ENCODE measurements at places on chromosomes 16 and 17.

DNA sequence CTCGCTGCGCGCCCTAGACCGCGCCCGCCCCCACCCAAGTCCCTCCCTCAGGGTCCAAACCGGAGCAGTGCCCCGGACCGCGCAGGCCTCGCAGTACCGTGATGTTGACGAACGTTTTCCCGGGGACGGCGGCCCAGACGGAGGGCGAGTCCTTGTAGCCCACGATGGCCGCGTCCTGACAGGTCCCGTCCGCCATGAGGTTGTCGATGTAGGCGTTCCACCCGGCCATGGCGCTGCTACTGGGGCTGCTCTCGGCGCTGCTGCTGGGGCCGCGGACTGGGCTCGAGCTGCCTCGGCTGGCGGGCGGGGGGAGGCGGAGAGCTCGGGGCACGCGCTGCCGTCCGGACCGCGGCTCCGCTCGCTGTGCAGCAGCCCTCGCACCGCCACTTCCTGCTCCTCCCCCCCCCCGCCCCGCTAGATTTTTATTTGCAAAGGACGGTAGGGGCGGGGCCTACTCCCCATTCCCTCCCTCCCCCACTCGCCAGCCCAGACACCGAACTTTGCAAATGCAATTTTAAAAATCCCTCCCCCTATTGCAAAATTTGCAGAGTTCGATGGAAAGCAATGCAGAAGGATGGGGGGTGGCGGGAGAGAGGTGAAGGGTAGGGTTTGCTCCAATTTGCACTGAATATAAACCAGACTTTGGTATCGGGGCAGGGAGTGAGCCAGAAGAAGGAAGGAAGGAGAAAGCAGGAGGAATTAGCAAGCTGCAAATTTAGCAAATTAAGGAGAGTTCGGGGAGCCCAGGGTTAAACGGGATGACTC is at the start of gene PFN1:
Gene PFN1 (minus strand): TSS at position 365 of the 765 bp plus-strand sequence. CDS start 136 bp downstream, at position 229.
- peak; percentile 90 for DNase-seq

GRCh38 chr17:76927577-76927976 is 59.4 kb downstream of the MGAT5B start:
- no peak for DNase-seq

GRCh38 chr17:79651266-79651665 is 40.4 kb upstream of the RBFOX3 start:
- no peak for DNase-seq

DNA sequence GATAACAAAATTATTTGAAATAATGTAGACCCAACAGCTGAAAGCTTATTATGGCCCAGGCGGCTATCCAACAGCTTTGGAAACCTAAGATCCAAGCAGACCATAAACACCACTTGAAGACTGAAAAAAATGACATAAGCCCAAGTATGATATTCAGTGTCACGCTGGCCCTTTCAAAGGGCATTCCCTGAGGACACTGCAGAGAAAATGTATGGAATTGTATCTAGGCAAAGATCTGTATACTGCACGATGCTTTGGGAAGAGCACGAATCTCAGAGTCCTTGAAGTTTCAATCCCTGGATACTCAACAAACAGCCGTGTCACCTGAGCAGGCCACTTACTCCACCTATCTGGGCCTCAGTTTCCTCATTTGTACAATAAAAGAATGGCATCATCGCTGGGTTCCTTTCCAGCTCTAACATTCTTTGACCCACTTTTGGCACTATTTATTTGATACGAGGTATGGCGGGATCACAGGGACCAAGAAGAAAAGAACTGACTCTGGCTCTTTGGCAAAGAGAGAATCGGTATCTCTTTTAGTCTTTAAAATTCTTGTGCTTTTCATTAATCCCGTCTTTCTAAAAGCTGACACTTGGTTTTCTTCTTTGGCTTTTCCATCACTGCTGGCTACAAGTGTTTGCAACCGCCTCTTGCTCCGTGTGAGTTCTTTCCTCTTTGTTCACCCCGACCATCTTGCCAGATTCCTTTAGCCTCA is 1.2 kb downstream of the STAT5B start:
- DNase-seq: no peak

DNA sequence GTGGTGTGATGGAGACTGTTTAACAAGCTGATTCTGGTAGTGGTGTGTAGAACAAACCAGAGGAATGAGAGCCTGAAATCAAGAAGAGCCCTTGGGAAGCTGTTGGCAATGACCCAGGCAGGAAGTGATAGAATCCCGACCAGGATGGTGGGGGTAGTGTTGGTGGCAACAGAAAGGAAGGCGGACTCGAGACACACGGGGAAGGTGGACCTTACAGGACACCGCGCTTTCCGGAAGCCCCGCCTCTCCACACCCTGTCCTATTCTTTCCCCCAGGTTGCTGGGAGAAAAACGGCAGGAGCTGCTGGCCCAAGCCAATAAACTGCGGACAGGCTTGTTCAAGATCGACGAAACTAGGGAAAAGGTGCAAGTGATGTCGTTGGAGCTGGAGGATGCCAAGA is 30.0 kb upstream of the KDM6B start:
- DNase-seq: no peak

GRCh38 chr17:57487573-57487972 is 231.2 kb downstream of the MSI2 start:
- no peak for DNase-seq

- no peak for DNase-seq
Observed at GRCh38 chr16:80433623-80434022, 107.2 kb upstream of the DYNLRB2 start.

DNA sequence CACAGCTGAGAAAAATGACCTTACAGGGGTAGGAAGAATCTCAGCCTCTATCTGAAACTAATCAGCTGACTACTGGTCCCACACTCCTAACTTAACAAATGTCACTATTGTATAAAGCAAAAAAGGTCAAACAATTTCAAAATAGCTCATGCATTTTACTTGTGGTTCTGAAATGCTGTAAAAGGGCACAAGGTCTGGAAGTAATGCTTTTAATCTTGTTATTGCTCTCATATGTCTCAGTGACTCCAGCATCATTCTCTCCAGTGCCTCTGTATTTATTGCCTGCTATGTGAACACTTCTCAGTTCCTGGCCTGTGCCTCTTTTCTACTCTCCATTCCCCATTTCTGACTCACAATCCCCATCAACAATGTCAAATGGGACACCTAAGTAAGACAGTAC is 937.7 kb downstream of the CDH11 start:
- no peak for DNase-seq

DNA sequence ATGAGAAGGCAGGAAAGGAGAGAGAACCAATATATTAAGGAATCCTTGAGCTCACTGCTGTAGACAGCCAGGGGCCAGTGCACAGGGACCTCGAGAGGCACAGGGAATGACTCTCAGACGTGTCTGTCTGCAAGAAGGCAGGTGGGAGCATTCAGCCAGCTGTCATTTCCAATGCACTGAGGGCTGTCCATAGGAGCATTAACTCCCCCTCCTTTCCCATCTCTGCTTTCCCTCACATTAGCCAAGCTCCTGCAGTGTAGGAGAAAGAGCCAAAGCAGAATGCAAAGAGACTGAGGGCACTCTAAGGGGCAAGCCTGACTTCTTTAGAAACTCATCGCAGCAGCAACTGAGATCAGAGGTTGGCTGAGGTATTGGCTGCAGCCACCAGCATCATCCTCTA is 218.3 kb downstream of the CDH13 start:
- DNase-seq: no peak

DNA sequence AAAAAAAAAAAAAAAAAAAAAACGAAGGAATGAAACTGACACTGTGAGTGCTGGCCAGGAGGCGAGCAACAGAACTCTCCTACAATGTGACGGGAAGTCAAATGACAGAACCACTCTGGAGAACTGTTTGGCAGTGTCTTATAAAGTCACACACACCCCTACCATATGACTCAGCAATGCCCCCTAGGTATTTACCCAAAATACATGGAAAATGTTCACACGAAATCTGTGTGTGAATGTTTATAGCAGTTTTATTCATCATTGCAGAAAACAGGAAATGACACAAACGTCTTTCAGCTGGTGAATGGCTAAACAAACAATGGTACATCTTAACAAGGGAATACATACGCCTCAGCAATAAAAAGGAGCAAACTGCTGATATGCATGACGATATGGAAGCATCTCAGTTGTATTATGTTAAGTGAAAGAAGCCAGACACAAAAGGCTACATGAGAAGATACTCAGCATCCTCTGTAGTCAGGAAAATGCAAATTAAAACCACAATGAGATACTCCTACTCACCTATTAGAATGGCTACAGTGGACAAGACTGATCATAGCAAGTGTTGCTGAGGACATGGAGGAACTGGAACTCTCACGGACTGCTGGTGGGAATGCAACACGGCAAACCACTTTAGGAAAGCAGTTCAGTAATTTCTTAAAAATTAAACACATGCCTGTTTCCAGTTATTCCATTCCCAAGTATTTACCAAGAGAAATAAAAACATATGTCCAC is 74.7 kb downstream of the TBC1D16 start:
- no peak for DNase-seq

- DNase-seq: no peak
Observed at GRCh38 chr16:30503403-30504296, 22.7 kb downstream of the ZNF768 start.

DNA sequence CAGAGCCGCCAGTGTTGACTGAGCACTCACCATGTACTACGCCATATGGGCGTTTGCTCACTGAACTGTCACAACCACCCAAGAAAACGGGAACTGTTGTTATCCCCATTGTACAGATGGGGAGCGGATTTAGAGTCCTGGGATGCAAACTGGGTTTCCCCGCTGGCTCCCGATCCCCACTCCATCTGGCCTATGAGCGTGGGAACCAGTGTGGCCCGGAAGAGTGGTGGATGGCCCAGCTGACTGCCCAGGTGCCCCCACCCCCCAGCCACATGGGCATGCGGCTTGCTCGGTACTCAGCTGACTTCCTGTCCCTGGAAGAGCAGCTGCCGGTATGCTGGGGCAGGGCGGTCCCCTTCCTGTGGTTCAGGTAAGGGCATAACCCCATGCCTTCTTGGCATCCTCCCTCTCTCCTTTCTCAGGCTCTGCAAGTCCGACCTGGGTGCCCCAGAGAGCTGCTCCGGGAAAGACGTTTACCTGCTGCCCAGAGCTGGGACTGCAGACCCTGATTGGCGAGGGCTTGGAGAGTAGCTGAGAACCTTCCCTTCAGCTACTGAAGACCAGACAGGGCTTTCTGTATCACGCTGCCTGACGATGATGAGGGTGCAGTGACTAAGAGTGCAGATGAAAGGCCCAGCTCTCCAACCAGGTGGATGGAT is 16.2 kb downstream of the SOCS3 start:
- peak; percentile 73 for DNase-seq

- no peak for DNase-seq
Observed at GRCh38 chr17:42901535-42902229, 1.1 kb downstream of the G6PC1 start.

DNA sequence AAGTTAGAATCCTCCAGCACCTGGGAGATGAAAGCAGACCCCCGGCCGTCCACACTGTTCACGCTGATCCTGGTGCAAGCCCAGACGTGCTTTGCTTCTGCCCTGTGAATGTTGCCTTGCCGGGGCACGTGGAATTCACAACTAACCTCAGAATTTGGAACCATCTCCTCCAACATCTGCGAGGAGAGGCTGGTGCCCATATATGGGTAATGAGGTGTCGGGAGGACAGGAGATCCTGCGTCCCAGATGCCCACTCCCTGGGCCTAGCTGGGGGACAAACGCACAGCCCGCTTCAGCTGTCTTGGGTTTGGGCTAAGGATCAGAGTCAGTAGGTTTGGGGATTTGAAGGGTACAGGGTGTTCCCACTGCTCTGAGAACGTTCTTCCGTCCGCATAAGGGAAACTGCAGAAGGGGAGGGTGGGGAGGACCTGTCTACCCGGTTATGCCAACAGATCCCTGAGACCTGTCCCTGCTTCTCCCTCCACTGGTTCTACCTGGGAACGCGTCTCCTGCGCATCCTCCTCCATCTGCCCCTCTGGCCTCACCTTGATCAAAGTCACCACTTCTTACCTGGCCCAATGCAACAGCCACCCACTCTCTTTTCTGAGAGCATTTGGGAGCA is 14.1 kb downstream of the PPL start:
- no peak for DNase-seq

- peak; percentile 60 for DNase-seq
Observed at GRCh38 chr17:48814504-48814903, 2.5 kb downstream of the TTLL6 start.

DNA sequence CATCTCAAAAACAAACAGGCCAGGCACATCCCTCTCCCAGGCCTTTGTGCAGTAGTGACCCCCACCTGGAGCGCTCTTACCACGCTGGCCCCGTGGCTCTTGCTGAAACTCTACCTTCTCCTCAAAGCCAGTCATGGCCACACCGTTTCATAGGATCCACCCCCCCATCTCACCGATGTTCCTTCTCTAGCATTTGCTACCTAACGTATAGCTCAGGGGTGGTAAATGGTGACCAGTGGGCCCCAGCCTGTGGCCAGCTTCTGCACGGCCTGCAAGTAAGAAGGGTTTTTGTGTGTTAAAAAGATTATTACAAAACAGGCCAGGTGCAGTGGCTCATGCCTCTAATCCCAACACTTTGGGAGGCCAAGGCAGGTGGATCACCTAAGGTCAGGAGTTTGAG is 43.8 kb downstream of the RMI2 start:
- no peak for DNase-seq

- DNase-seq: peak; percentile 50
Observed at GRCh38 chr17:80605326-80606066, 60.9 kb downstream of the RPTOR start.

GRCh38 chr17:7922269-7922844 is 6.3 kb upstream of the RNF227 start:
- no peak for DNase-seq

GRCh38 chr17:968812-969730 is 10.5 kb downstream of the NXN start:
- DNase-seq: no peak

GRCh38 chr16:84898447-84898846 is 78.7 kb downstream of the CRISPLD2 start:
- no peak for DNase-seq

DNA sequence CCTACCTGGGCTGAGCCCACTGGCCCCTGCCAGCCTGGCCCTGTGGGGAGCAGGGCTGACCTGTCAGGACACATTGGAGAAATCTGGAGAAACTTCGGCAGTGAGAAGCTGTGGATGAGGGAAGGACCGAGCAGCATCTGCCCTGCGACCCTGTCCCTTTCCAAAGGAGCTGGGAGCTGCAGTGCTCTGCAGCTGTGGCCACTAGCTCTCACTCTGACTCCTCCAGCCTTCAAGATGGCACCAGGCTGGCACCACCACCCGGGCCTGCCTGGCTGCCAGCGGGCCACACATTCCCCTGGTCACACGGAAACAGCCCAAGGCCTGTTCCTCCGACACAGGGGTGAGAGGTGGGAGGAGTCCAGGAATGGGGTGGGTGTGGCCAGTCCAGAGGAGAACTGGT is 30.1 kb downstream of the CD300LG start:
- DNase-seq: no peak
